ENCODE measurements at places on chromosomes 7 and 10. TPM values are rescaled to one million over a fixed set of nuclear protein-coding genes. Genes with fewer than 3 reads are reported as not detected.

Gene PKD2L1
- total RNA-seq = 0.37 TPM

DNA sequence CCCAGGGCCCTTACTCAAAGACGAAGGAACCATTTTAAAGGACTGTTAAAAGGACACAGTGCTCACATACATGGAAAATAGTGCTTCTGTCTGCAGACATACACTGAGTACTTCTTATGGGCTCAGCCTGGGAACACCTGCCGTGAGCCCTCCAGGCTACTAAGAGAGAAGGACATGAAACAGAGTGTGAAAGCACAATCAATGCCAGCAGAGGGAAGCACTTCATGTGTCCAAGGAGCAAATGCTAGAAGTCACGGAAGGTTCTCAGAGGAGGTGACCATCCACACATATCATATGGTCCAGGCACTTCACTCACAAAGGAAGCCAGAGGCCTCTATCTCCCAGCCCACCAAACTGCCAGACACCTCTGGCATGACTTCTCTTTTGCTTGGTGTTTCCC is 15.5 kb downstream of the ELMO1 start:
- no peak overlapping the region for H3K4me3 ChIP-seq
- peaks cover 3% of the 10 kb centered on the region for H3K4me1 ChIP-seq
- no peaks in the 10 kb centered on the region for H3K36me3 ChIP-seq
- no peak overlapping the region for H3K27ac ChIP-seq
- H3K27me3 ChIP-seq = no peaks in the 10 kb centered on the region
- no peak for DNase-seq

- no peak for DNase-seq
- peaks cover 20% of the 10 kb centered on the region for H3K4me1 ChIP-seq
- H3K27me3 ChIP-seq = no peaks in the 10 kb centered on the region
These were observed 17.4 kb downstream of the CCDC6 start for GRCh38 chr10:59888781-59889435.

GRCh38 chr7:43513251-43513650 is 69.7 kb upstream of the STK17A start:
- no peaks in the 10 kb centered on the region for H3K36me3 ChIP-seq
- H3K4me1 ChIP-seq = no peaks in the 10 kb centered on the region
- H3K27me3 ChIP-seq = no peaks in the 10 kb centered on the region
- H3K27ac ChIP-seq = no peak overlapping the region

DNA sequence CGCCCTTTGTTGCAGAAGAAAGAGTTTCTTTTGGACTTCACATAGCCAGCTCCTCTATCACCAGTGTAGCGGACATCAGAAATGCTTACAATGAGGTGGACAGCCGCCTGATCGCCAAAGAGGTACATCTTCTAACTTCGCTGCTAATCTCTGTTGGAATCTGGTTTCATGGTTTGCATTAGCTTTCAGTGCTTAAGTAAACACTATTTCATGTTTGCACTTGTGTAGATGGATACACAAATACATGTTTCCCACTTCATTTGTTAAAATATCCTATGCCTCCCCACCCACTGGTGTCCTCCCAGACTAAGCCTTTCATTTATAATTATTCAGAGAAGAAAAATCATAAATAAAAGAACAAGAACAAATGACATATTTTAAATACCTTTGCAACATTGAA is 103.9 kb downstream of the WDFY4 start:
- H3K4me3 ChIP-seq = no peak overlapping the region
- no peak for DNase-seq
- H3K27ac ChIP-seq = no peak overlapping the region
- H3K36me3 ChIP-seq = peaks cover 9% of the 10 kb centered on the region
- peaks cover 6% of the 10 kb centered on the region for H3K4me1 ChIP-seq
- H3K27me3 ChIP-seq = no peaks in the 10 kb centered on the region

GRCh38 chr7:44535348-44536064 is 5.6 kb downstream of the NPC1L1 start:
- H3K4me3 ChIP-seq = no peak overlapping the region
- no peaks in the 10 kb centered on the region for H3K36me3 ChIP-seq
- DNase-seq = no peak
- H3K4me1 ChIP-seq = no peaks in the 10 kb centered on the region
- H3K27ac ChIP-seq = no peak overlapping the region
- H3K27me3 ChIP-seq = no peaks in the 10 kb centered on the region

All from left lung (tissue), 14 donors.